ENCODE measurements at places on chromosomes 5 and 9.

DNA sequence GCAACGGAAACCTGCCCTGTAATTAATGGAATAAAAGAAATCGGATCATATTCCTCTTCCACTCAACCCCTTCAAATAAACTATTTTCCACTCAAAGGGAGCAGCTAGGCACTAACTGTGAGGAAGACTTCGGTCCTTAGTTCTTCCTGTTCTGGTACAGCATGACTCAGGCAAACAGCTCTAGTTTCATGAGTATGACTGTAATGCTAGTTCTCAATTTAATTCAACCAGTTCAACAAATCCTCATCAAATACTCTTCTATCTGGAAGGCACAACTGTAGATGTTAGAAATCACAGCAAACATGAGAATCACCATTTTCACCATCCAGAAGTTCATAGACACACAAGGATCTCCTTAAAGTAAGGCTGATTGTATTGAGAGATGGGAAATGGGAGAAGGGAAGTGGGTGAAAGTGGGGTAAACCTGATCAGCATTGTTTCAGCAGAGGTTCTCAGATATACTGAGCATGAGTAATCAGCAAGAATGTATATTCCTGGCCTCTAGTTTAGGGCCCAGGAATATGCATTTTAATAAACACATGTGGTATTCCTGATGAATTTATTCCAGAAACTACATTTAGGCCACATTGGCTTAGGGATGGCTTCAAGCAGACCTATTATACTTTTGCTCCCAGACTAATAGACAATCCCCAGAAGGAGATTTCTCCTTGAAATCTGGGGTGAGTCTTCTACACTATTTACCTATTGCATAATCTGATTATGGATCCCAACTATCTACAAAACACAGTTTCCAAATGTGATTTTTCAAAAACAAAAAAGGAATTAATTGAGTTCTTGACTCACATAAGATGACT lies 141.1 kb upstream of the SLC12A2 start:
- no peak for DNase-seq

DNA sequence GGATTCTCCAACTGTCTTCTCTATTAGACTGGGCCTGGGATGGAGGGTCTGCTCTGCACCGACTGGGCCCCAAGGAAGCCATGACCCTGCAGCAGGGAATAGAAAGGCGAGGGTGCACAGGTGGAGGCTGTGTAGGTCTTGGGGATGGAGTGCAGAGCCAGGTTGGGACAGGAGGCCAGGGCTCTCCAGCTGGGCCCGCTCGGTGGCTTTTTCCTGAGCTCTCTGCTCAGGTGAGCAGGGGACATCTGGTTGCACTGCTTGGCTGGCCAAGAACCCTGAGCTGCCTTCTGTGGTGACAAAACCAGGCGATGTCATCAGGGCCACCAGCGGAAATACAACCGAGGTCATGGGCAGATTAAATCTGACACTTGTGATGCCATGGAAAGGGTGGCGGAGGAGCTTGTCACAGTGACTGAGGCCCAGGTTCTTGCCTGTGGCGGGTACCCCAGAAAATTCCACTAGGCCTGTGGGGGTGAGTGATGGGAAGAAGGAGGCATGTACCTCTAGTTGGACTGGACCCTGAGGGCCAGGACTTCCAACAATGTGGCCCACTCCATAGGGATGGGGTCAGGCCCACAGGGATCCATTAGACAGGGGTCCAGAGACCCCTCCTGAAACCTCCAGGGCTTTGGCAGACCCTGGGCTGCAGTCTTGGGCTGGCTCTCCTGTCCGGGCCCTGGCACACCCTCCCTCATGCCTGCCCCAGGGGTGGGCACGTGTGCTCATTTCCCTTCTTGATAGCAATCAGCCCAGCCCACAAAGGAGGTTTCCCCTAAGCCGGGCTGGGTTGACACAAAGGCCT lies 4.4 kb upstream of the IL3 start:
- DNase-seq: no peak

GRCh38 chr5:35436400-35437057 lies 181.1 kb upstream of the SPEF2 start:
- no peak for DNase-seq

GRCh38 chr9:17476401-17476800 lies 102.5 kb upstream of the SH3GL2 start:
- DNase-seq: no peak

DNA sequence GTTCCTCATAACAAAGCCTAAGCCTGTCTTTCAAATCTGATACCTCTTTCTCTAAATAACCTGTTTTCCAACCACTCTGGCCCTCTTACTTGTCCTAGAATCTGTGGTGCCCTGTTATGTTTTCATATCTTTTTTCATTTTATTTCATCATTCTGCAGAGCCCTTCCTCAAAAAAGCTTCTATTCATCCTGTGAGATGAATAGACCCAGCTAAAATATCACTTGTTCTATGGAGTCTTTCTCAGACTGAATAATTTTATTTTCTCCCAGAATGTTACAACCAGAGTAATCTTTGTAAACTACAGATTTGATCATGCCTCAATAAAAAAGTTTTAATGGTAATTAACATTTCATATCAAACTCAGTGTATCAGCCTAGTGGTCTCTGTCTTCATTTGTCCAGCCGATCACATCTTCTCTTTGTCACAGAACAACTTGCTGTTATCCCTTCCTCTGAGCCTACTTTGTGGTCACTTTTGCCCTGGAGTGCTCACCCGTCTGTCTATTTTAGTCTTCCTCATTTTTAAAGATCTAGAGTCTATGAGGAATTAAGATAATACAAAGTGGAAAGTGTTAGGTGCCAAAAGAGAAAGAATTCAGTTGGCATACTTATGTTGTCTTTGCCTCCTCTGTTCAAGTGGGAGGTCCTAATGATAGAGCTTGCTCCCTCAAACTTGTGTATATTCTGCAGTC lies 77.8 kb downstream of the ZCCHC7 start:
- no peak for DNase-seq

DNA sequence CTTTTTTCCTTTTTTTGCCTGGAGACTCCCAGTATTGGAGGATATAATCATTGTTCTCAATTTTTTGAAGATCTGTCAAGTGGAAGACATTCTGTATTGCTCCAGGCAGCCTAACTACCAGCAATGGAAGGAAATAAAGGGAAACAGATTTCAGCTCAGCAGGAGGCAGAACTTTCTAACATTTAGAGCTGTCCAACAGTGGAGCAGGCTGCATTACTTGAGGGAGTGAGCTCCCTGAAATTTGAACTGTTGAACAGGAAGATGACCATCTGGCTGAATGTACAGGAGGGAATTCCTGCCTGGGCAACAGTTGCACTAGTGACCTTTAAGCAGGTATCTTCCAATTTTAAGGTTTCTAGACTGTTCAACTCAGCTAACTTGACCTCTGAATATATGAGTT lies 1.1 kb upstream of the GAPVD1 start:
- no peak for DNase-seq

DNA sequence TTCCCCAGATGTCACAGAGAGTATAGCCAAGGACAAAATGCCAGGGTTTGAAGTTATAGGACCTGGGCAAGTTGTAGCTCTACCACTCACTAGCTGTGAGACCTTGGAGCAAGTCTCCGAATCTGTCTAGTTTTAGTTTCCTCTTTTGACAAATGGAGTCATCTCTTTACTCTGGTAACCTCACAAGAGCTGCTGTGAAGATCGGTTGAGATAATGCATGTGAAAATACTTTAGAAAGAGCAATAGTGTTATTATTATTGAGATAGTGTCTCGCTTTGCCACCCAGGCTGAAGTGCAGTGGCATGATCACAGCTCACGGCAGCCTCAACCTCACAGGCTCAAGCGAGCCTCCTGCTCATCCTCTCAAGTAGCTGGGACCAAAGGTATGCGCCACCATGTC lies 117.9 kb upstream of the NR5A1 start:
- DNase-seq: no peak

All from activated T-cell treated with anti-CD3 and anti-CD28 coated beads for 4 hours (primary cell).